Islet precursor cell (in vitro differentiated cells): ENCODE measurements at places on chromosomes 4 and X.

- DNase-seq, result no peak
These were observed 17.6 kb downstream of the GPR174 start for GRCh38 chrX:79162076-79162475.

- no peak for DNase-seq
These were observed 2.9 kb downstream of the SORBS2 start for GRCh38 chr4:185809121-185809520.

DNA sequence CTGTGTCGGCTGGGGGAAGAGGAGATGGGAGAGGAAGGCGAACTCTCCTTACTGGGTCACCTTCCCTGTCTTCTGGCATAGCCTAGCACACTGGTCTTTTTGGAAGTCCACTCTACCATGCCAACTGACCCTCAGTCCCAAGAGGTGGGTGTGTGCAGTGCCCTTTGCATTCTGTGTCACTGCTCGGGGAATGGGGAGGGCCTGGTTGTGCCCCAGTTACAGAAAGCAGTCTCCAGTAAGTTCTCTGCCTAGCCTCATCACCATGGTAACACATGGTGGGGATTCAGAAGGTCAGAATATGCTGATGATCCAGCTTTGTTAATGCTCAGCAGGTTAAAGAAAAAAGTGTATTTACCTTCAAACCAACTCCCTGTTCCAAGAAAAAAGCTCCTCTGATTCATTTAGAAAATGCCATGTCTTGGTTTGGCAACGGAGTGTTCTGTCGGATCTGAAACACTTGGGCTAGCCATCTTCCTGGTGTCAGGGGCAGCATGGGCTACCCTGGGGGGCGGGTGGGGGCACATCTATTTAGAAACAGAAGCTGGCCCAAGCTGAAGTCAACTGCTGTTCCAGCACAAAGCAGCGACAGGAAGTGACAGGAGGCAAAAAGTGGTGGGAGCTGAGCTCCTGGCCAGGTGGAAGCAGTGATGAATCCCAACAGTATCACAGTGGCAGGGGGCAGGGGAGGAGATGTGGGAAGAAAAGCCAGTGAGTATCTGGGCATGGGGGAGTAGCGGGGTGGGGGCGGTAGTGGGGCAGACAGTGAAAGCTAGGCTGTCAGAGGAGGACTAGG, 37.0 kb downstream of the NSG1 start:
- no peak for DNase-seq

GRCh38 chr4:169014586-169014985, 4.5 kb upstream of the CBR4 start:
- no peak for DNase-seq

GRCh38 chr4:122728856-122729255, 3.6 kb upstream of the BBS12 start:
- DNase-seq, result peak; percentile 53

- DNase-seq, result no peak
These were observed 38.3 kb downstream of the SERPINA7 start for GRCh38 chrX:106000203-106000602.

GRCh38 chr4:145154573-145154972, 25.8 kb downstream of the OTUD4 start:
- no peak for DNase-seq

- DNase-seq, result no peak
These were observed 107.4 kb downstream of the FAM13A start for GRCh38 chr4:88949605-88950004.

DNA sequence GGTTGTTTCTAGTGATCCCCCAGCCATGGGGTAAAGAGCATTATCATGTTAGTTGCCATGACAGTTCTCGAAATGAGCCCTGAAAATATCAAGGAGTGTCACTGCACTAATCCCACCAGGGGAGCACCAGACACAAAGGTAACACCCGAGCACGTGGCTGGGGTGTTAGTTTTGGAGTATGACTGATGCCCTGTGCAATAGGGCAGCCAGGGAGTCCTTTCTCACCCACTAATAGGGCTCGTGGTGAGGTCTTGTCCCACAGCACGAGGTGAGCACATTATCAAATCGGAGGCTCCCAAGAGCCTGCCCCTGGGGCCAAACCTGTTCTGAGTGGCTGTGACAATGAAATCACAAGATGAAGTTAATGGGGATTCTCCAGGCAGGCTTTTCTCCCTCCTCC, 9.6 kb downstream of the MAMLD1 start:
- DNase-seq, result no peak

DNA sequence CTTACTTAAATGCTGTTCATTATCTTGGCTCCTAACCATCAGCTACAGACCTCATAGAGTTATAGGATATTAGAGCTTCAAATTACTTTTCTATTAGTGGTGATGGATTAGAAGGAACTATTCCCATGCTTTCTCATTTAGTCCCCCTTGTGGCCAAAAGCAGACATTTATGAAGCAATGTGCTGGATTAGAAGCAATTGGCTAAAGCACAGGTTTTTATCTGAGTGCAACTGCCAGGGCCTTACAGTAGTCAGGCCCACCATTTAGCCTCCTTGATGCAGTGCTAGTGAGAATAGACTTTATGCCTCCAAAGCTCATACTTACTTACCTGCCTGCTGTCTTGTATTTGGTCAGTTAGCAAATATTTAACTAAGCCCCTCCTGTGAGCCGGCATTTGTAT, 93.0 kb downstream of the TSPAN7 start:
- DNase-seq, result no peak

DNA sequence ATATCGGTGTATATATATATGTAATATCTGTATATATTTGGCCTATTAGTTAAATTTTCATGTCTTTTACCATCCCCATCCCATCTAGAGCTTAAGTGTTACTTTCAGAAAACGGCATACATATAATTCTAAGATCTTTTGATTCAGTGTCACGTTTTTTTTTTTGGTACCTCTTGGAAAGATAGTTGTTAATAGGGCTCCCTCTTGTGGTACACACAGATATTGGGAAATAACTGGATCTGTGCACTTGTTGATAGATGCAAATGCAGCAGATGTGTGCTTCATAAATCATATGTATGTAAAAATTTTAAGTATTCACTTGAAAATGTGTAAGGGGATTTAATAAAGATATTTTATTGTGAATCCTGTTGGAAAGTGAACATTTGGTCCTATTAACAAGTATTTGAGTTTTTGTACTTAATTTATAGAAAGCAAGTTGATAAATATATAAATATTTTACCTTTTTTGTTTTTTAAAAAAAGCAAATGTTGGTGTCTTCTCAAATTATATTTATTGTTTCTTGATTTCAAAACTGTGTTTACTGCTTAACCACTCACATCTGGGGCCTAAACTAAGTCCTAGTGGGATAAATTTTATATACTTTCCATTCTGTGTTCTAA, 74.7 kb downstream of the PAQR3 start:
- no peak for DNase-seq

- DNase-seq, result no peak
These were observed 184.8 kb downstream of the UNC5C start for GRCh38 chr4:95363966-95364365.

DNA sequence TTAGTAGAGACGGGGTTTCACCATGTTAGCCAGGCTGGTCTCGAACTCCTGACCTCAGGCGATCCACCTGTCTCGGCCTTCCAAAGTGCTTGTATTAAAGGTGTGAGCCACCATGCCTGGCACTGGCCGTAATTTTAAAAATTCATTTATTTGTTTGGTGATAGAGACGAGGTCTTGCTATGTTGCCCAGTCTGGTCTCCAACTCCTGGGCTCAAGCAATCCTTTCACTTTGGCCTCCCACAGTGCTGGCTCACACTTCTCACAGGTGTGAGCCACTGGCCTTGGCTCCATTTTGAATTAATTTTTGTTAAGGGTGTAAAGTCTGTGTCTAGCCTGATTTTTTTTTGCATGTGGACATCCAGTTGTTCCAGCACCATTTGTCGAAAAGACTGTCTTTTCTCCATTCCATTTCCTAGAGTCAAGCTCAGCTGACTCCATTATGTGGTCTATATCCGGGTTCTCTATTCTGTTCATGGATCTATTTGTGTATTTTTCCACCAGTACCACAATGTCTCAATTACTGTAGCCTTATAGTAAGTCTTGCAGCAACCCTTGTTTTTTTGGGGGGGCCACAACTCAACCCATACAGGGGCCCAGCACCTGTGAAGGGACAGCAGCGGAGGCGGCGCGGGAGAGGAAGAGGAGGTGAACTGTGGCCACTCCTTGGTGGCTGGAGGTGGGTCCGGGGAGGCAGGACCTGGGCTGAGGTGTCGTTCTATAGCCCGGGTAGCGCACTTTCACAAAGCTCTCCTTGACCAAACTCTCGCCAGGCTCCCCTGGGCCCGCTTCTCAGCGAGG, 1.5 kb upstream of the NSD2 start:
- no peak for DNase-seq

DNA sequence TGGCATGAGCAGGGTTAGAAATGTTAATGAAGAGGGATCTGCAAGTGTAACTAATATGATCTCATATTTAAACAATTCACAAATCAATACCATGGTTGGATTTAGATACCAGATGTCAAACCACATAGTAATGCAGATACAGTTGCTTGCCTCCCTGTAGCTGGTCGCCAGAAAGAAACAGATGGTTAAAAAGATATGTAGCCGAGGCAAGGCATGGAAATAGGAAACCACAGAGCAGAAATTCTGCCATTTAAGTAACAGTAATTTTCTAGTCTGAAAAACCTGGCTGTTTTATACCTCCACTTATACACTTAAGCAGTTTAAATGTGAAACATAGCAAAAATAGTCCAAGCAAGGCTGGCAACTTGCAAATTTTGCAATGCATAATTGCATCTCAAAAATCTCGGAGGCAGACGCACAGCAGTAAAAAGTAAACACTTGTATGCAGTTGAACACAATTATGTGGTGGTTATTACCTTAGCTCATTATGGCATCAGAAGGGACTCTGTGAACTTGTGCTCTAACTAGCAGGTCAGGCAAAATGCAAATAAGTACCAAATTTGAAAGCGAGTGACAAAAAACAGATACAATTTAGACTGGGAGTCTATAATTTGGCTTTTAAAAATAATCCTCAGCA, 126.8 kb downstream of the NAA11 start:
- DNase-seq, result no peak

GRCh38 chrX:136192839-136193414, 45.6 kb downstream of the FHL1 start:
- no peak for DNase-seq

GRCh38 chrX:47690175-47690574, 31.2 kb upstream of the UXT start:
- DNase-seq, result no peak

- peak; percentile 85 for DNase-seq
These were observed 670 bp downstream of the PAPSS1 start for GRCh38 chr4:107719207-107719921.

DNA sequence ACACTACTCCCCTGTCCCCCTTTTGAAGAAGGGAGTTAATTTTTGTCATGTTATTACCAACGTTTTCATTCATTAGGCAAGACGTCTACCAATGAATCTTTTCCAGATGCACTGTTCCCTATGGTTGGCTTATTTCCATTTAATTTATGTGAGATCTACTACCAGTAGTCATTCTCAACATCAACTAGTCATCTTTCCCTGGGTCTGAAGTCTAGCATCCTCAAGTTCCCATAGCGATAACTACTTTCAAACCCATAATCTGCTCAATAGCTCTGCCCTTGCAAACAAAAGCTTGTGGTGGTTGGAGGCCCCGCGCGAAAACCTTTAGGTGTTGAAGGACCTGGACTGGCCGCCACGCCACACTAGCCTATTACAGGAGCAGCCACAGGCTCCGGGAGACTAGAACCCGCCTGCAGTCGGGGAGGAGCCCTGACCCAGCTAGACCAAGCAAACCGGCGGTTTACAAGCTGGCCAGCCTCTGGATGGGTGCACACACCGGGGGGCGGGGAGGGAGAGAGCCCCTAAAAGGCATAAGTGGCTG, 746 bp downstream of the PPAT start:
- DNase-seq, result peak; percentile 96

DNA sequence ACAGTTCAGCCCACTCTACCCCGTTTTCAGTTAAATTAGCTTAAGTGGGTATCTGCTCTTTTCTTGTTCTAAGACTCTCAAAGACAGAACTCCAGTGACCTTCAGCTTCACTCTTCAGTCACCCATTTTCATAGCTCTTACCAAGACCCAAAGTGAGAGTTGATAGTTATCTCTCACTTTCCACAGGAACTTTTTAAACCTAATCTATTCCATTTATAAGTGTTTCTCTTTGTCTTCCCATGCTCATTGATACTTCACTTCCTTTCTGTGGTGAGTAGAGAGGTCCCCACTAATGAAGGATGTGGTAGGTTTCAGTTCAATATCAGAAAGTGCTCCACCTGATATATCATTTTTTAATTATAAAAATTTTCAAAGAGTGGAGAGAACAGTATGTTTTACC, 33.4 kb downstream of the COX18 start:
- no peak for DNase-seq

DNA sequence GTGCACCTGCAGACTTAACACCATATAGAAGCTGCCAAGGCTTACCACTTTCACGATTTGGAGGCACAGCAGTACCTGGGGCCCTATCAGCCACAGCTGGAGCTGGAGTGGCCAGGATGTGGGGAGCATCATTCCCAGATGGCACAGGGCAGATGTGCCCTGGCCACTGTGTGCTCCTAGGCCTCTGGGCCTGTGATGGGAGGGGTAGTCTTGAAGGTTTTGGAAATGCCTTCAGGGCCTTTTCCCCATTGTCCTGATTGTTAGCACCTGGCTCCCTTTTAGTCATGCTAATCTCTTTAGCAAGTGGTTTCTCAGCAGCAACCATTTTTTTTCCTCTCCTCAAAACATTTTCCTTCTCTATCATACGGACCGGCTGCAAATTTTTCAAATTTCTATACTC, 490.2 kb downstream of the RAB28 start:
- DNase-seq, result no peak

DNA sequence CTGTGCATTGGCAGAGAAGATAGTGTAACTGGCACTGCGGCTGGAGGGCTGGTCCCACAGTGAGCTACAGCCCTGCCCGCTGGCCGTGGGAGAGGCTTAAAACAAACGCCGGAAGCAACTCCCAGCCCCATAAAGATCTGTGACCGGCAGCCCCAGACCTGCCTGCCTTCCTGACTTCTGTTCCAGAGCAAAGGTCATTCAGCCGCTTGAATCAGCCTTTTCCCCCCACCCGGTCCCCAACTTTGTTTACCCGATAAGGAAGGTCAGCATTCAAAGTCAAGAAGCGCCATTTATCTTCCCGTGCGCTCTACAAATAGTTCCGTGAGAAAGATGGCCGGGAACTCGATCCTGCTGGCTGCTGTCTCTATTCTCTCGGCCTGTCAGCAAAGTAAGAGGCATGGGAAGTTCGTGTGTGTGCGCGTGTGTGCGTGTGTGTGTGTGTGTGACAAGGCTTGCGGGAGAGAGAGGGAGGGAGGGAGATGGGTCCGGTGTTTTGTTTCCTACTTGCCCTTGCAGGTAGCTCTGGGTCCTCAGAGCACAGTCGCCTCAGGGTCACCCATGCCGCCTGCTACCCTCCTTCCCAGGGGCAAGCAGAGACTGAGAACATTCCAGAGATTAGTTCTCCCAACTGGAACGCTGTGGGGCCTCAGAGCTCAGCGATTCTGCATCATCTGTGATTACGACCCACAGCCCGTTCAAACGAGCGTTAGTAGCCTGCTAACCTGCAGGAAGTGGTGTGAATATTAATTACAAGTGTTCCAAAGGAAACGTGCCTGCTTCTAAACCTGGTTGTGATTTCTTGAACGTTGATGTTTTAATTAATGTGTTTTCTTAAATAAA, at the start of gene MGST2:
MGST2 (plus strand) TSS at position 130 of the 840 bp plus-strand sequence; CDS start at position 331, 201 bp downstream.
- peak; percentile 91 for DNase-seq

GRCh38 chr4:166363198-166363597, 490.2 kb downstream of the TLL1 start:
- no peak for DNase-seq

- peak; percentile 56 for DNase-seq
These were observed 625.1 kb upstream of the TENM3 start for GRCh38 chr4:181618038-181618618.
